ENCODE measurements at places on chromosomes 7 and 10. TPM values are rescaled to one million over a fixed set of nuclear protein-coding genes. Genes with fewer than 3 reads are reported as not detected.

CHN2 gene
- 10.9 TPM for total RNA-seq

DNA sequence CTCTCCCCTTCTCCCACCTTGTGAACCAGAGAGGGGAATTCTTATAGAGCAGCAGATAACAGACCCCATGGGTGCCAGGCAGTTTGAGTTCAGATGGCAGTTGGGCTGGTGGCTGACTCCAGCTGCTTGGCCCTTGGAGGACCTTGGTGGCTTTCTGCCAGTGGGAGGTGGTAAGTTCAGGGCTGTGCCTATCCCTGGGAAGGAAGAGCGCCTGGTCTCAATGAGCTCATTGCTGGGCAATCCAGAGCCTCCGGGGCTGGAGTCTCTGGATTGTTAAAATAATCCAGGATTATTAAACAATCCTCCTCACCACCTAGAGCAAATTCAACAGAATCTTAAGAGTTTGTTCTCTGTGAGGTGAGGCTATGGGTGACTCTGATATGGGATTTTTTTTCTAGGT, 105.2 kb downstream of the FANK1 start:
- DNase-seq = no peak

- DNase-seq = no peak
Measured at GRCh38 chr7:83684928-83685327, 36.0 kb upstream of the SEMA3E start.

DNA sequence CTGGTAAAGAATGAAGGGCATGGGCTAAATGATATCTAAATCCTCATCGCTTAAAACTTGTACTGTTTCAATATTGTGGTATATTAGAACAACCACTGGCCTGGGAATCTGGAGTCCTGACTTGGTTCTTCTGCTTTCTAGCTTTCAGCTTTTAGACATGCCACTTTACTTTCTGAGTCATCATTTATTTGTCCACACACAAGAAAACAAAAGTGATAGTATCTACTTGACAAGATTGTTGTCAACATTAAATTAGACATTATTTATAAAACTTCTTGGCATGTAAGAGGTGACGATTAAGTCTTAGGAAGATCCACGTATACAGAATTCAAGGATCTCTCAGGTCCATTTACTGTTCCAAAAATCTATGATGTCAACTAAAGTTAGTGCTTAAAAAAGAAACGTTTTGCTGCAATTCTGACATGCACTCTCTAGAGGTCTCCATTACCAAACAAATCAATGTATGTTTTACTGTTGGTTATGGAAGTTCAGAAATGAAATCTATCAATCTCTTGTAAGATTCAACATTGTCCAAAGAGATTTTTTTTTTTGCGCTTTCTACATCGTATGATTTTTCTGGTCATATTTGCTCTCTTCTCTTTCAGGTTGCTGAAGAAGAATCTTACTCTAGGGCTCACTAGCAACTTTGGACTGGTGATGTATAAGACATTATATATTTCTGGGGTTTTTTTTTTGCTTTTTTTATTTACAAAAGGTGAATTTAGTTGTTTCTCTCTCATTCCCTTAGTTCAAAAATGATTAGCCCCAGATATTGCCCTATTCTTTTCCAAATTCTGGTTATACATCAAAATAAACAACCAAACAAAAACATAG, 53.6 kb upstream of the DYNC1I1 start:
- DNase-seq = no peak

GRCh38 chr7:2354939-2355704, 495 bp downstream of the EIF3B start:
- no peak for DNase-seq

AGBL3 gene
- 5.3 TPM for total RNA-seq

DNA sequence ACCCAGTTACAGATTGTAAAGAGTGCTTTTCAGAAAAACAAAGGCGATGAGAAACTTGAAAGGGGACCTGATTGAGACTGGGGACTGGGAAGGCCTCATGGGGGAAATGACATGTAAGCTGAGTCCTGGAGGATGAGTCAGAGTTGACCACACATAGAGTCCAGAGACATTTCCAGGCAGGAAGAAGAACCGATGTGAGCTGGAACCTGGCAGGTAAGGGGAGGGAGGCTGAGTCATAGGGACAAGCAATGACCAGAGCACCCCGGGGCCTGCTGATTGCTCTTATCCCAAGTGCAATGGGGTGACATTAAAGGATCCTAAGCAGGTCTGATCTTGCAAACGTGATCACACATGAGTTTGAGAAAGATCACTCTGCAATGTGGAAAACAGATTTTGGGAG, 11.7 kb downstream of the TLL2 start:
- DNase-seq = no peak

Measured in sciatic nerve (tissue), 2 donors.